Activated CD8-positive, alpha-beta T cell treated with anti-CD3 and anti-CD28 coated beads for 36 hours (primary cell): ENCODE measurements at places on chromosomes 3 and 15. TPM values are rescaled to one million over a fixed set of nuclear protein-coding genes. Genes with fewer than 3 reads are reported as not detected.

WDR5B gene
- 3.2 TPM for total RNA-seq

TNNC1 gene
- 4.8 TPM for total RNA-seq

DLL4 gene
- not detected for total RNA-seq

CDC25A gene
- 34.1 TPM for total RNA-seq

SRPRB gene
- total RNA-seq = 63.8 TPM

RPP25 gene
- total RNA-seq = 7.2 TPM

HIGD2B gene
- total RNA-seq = 0.32 TPM

DNA sequence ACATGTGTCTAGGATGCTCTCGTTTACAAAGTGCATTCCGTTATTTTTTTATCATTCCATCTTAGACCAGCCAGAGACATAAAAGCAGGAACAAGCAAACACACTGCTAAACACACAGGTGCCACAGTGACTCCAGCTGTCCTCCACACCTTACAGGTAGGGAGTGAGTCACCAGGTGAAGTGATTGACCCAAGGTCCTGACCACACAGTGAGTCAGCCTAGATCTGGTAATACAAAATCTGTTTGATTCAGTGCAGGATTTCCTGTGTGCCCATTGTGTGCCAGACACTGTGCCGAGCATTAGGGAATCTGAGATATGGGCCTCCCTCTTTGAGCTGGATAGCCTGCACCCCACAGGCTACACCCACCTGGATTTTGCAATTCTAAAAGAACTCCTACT is 16.7 kb upstream of the BFSP2 start:
- no peak for DNase-seq

- DNase-seq = no peak
Observed at GRCh38 chr15:46660096-46660842, 1025.4 kb downstream of the SQOR start.

GRCh38 chr3:9669720-9670432 is 20.6 kb downstream of the MTMR14 start:
- DNase-seq = no peak

DNA sequence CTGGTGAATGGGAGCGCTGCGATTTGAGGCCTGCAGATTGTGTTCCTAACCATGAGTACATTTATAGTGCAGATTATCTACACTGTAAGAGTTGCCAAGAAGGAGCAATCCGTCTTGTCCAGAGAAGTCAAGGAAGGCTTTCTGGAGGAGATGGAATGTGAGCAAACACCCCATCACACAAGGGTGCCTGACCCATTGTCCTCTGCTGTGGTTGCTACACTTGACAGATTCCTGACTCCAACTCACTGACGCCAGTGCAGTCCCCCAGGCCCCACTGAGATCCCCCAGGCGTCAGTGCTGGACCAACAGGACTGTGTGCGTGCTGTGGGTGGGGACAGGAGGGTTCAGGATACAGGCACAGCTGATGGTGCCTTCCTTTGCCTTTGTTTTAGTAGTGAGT is 135.9 kb upstream of the TPM1 start:
- no peak for DNase-seq

DNA sequence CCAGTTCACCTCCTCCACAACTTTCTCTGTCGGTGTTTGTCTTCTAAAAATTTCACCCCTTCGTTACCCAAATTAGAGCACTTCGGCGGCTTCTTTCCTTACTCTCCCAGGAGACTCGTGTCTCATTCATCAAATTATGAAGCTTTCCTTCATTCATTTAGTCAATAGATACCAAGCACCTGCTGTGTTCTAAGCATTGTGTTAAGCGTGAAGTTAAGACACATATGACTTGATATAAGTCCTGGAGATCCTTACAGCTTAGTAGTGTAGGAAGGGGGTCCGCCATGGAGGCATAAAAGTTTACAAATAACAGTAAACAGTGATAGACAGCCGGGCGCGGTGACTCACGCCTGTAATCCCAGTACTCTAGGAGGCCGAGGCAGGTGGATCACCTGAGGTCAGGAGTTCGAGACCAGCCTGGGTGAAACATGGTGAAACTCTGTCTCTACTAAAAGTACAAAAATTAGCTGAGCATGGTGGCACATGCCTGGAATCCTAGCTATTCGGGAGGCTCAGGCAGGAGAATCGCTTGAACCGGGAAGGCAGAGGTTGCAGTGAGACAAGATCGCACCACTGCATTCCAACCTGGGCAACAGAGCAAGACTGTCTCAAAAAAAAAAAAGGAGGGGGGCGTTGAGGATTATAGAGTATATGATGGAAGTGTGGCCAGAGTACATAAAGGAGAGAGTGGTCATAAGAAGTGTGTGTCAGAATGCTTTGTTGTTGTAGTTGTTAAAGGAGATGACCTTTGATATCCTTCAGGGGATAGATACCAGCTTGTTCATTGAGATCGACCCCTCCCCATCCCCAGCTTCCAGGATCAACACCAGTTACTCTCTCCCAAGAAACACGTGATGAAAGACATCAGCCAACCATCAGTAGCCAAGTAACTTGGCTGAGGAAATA is 744 bp upstream of the CCDC32 start:
- peak; percentile 15 for DNase-seq

- no peak for DNase-seq
Observed at GRCh38 chr3:48835650-48836366, 11.9 kb downstream of the PRKAR2A start.

GRCh38 chr15:40239693-40240618 is 1.1 kb downstream of the PAK6 start:
- no peak for DNase-seq

- DNase-seq = no peak
Observed at GRCh38 chr15:91151781-91152563, 51.9 kb downstream of the SV2B start.

DNA sequence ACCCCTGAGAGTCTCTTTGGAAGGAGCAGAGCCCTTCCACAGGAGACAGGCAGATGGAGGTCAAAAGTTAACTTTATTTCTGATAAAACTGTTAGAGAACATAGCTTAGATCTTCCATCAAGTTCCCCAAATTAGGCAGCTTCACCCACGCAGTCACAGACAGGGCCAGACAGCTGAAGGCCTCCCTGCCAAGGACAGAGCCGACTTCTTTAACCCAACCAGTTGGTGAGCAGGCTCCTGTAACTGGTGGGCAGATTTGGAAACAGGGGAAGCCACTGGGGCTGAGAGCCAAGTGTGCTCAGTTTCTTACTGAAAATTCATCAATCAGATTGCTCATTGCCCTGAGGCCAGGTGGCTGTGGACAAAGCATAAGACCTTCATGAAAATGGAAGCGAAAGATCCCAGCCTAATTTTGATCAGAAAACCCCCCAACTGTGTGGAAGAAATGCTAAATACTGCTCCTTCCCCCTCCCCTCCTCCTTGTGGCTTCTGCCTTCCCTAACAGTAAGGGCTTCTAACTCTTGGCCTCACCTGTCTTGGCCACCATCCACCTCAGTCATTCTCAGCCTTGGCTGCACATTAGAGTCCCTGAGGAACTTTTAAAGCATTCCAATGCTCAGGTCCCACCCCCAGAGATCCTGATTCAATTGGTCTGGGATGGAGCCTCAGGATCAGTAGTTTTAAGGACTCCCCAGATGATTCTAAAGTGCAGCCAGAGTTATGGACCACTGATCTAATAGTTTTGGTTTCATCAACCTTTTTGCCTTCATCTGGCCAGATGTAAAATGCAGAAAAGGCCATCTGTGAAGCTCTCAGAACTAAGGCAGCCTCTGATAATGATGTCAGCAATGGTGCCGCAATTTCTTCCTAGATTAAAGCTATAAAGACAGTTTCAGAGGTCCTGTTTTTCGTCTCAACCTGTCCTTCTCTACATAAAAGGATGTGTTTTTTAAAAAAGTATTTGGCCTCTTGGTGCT is 11.5 kb downstream of the CLRN1 start:
- DNase-seq = no peak

GRCh38 chr15:88624971-88625490 is 3.9 kb downstream of the AEN start:
- DNase-seq = no peak

- DNase-seq = no peak
Observed at GRCh38 chr15:23646165-23647000, 1.3 kb downstream of the MAGEL2 start.
